NCI-H748 treated with DMSO at 0.1 percent for 48 hours (cell line): ENCODE measurements at places on chromosomes 16 and 17.

DNA sequence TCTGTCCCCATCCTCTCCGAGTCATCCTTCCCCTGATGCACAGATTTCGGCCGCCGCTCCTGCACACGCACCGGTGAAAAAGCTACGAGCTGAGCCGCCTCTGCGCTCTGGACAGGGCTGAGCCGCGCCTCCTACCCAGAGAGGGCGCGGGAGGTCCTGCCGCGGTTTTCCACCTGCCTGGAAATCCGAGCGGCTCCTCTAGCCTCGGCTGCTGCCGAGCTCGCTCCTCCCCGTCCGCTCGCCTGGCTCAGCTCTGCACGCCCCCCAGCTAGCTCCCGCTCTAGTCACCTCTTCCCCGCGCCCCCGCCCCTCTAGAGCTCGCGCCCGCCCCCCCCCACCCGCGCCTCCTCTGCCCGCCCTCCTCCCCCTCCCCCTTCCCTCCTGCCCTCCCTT, 198 bp upstream of the SHISA9 start:
- peak; percentile 24 for DNase-seq

DNA sequence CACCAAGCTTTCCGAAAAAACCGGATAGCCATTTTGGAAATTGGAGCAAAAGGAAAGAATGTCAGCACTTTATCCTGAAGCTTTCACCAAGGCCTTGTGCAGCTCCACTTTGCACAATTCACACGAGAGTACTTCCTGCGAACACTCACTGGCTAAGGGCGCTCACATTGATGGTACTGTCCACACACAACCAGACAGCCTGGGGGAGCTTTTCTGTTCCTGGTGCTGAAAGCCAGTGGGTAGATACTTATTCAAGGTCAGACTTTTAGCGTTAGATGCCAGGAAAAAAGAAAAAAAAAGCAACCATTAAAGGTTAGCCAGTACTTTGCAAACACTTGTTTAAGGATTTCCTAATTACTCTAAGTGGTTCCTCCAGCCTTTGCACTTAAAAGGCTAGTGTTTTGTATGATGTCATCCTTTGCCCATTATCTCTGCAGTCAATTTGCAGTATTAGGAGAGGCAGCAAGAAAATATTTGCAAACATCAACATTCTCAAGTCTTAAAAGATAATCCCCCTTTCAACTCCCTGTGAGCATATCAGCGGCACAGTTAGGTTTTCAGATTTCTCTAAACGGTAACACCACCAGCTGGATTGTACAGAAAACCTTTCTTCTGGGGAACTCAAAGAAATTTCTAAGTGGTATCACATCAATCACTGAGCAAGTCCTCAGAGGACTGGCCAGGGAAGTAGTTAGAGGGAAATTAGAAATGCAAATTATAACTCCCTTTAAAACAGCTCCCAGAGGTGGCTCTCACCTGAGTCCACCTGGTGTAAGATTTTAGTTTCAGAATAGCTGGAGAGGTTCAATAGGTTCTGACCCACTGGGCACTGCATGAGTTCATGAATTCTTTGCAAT, 243.4 kb upstream of the IRX5 start:
- peak; percentile 38 for DNase-seq

DNA sequence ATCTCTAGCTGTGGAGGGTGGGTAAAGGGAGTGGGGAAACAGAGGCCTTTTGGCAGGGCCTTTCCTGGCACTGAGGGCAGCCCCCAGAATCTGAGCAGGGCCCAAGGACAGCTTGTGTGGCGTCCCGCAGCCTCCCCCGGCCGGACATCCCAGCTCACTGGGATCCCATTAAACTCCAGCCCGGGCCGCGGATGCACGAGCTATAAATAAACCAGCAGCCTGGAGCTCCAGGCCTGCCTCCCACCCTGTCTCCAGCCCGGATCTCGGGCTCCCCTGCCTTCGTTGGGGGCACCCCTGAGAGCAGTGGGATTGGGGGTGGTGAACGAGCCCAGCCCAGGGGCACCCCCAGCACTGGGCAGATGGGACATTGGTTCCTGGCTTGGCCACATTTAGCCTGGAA, 13.8 kb upstream of the AATK start:
- no peak for DNase-seq

- DNase-seq, result no peak
Observed at GRCh38 chr16:78437352-78437968, 338.0 kb downstream of the WWOX start.

DNA sequence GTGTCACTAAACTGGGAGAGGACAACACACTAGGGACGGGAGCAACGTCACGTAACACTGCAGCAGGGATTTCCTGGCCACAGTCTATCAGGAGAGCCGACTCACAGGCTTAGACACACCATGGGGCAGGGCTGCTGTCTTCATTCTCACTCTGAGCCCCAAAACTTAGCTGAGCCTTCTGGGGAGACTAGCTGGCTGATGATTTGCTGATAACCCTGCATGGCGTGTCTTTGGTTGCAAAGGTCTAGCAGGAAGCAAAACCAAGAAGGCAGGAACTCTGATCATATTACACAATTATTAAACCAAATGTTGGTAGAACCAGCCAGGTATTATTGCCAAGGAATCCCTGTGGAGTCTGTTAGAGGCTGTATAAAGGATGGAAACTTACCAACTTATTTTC, 345.0 kb downstream of the SLC39A11 start:
- DNase-seq, result no peak

- DNase-seq, result no peak
Observed at GRCh38 chr17:59830007-59830630, 62.6 kb downstream of the TUBD1 start.

DNA sequence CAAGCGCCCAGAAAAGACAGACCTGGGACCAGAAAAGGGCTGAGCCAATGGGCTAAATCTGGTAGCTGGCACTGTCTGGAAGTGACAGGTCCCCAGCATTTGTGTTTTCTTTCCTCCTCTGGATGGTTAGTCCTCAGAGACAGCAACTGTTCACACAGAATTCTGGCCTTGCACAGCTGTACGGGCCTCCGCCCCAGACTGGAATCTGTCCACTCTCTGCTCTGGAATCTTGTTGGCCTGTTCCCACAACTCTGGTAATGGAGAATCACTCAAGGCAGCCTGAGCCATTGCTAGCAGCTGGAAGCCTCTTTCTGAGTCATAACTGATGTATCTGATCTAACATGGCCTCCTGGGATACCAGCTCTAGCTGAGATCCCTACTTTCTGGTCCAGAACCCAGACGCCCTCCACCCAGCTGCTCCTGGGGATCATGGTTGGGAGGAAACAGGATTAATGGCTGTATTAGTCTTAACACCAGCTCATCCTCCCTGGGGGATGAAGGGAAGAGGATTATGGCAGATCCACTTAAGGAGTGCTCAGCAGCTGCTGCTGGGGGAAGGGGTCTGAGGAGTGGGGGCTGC, 9.1 kb downstream of the ZNF668 start:
- no peak for DNase-seq

- no peak for DNase-seq
Observed at GRCh38 chr17:27860971-27861664, 32.0 kb downstream of the LYRM9 start.
